ENCODE measurements at places on chromosomes 12 and 14.
A peak's percentile ranks its signal among the peaks of the same experiment; 100 is the strongest.

DNA sequence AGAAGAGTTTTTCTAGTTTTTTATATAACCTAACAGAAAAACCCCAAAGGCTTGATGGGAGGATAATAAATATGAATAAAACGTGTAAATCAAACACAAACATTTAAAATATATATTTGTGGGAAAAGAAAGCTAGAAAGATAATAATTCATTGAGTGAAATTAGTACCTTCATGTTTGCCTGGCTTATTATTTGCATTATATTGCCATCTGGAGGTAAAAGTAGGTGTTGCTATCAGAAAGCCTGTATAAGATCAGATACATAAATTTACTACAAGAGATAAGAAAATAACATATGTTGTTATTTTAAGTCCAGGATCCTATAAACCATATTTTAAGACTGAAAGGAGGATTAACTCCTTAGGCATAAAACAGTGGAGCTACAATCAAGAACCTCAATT lies 77.7 kb downstream of the NTS start:
- DNase-seq = no peak

GRCh38 chr12:131830914-131831571 lies 2.9 kb downstream of the MMP17 start:
- no peak for DNase-seq

GRCh38 chr14:92122761-92123160 lies 992 bp downstream of the CPSF2 start:
- no peak for DNase-seq

DNA sequence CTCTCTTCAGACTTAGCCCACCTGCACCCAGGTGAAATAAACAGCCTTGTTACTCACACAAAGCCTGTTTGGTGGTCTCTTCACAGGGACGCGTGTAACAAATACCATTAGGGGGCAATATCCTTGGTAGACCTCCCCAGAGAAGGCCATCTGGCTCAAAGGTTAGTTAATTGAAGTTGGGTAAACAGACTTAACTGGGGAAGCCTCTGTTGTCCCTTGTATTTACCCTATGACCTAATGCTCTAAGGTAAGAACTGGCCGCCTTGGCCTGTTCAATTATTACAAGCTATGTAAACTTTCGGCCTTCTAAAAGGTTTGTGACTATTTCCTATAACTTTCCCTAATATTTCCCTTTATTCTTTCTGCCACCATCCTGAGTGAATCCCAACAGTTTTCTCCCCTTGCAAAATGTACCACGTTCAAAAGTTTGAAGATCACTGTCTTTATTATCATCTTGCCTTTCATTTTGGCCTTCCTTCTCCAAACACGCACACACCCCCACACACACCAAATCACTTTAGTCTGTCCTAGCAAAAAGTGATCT lies 15.3 kb upstream of the LYZ start:
- no peak for DNase-seq

DNA sequence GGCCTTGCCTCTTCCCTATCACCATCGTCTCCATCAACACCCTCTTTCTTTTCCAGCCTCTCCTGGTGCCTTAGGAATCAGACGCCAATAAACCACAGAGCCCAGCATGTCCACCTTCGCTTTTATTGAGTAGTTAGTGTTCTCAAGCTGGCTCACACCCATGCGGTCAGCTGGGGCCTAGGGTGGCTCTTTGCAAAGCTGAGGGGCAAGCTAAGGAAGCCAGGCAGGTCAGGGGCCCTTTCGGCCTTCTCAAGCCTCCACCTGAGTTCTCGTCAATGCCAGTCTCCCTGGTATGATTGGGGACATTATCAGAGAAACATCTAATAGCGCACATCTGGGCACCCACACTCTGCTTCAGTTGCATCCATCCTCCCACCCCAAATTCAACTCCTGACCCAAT lies 737 bp upstream of the TEX52 start:
- DNase-seq = no peak

- DNase-seq = no peak
Measured at GRCh38 chr12:43764528-43764927, 5.8 kb downstream of the IRAK4 start.

DNA sequence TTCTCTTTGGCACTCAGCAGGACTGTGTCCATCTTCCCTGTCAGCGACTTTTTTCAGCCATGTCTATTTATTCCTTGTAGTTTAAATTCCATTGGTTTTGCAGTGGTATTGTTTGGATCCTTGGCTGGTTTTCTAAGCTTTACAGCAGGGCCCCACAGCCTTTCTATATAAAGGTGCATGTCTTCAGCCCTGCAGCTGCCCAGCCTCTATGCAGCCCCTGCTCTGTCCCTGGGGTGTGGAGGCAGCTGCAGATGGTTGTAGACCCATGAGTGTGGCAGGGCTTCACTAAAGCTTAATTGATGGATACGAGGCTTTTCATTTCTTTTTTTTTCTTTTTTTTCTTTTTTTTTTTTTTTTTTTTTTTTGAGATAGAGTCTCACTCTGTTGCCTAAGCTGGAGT lies 29.7 kb downstream of the SFSWAP start:
- no peak for DNase-seq

- DNase-seq = no peak
Measured at GRCh38 chr12:31876568-31877424, 82.4 kb upstream of the RESF1 start.

- no peak for DNase-seq
Measured at GRCh38 chr12:115210533-115211252, 526.7 kb upstream of the TBX3 start.

GRCh38 chr12:132766380-132767085 lies 4.9 kb upstream of the ANKLE2 start:
- DNase-seq = no peak

GRCh38 chr14:51684760-51685159 lies 33.0 kb downstream of the FRMD6 start:
- DNase-seq = no peak

DNA sequence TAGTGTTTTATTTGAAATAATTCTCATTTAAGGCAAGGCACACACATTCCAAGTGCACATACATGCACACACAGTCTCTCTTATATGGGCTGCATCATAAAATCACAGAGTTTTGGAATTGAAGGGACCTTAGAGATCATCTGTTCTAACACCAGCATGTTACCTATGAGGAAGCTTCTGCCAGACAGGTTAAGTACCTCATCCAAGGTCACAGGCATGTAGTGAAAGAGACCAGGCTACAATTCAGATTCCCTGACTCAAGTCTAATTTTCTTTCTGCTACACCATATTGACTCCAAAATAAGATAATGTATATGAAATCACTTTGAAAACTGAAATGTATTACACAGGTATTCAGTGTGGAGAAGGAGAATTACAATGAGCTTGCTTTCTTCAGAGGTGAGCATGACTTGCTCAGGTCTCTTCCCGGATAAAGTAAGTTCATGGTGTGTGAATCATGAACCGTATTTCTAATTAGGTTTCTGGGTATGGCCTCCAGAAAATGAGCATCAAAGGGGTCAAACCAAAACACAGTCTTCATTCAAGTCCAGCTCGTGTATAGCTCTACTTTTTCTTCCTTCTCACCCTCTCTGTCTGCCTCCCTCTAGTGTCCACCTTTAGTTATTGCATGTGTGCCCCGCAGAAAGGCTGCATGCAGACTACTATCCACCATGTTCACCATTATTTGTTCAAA lies 411.9 kb downstream of the FUT8 start:
- peak; percentile 83 for DNase-seq

DNA sequence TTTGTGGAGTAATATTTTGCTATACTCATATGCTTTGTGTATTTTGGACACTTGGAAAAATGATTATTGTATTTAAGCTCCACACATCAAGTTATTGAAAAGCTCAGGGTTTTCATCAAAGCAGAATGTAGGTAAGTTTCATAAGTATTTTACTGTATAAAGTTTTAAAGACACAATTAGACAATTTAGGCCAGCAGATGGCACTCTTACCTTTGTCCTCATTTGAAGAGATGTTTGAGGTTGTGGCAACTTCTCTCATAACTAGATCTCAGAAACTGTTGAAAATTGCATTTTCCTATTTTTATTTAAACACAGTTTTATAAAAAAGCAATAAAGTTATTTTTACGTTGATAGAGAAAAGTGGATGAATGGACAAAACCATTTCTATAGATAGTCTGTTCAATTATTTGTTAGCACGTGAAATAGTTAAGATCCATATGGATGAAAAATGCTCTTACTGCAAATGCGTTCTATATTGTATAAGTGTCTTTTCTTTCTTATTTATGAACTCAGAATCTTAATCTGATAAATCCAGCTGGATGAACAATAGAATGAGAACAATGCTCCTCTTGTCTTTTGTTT lies 300.0 kb downstream of the AEBP2 start:
- peak; percentile 41 for DNase-seq

- no peak for DNase-seq
Measured at GRCh38 chr12:130044991-130045621, 117.2 kb upstream of the FZD10 start.

GRCh38 chr12:80862531-80862930 lies 75.2 kb downstream of the LIN7A start:
- no peak for DNase-seq

- DNase-seq = no peak
Measured at GRCh38 chr12:2413301-2413700, 360.5 kb downstream of the CACNA1C start.

DNA sequence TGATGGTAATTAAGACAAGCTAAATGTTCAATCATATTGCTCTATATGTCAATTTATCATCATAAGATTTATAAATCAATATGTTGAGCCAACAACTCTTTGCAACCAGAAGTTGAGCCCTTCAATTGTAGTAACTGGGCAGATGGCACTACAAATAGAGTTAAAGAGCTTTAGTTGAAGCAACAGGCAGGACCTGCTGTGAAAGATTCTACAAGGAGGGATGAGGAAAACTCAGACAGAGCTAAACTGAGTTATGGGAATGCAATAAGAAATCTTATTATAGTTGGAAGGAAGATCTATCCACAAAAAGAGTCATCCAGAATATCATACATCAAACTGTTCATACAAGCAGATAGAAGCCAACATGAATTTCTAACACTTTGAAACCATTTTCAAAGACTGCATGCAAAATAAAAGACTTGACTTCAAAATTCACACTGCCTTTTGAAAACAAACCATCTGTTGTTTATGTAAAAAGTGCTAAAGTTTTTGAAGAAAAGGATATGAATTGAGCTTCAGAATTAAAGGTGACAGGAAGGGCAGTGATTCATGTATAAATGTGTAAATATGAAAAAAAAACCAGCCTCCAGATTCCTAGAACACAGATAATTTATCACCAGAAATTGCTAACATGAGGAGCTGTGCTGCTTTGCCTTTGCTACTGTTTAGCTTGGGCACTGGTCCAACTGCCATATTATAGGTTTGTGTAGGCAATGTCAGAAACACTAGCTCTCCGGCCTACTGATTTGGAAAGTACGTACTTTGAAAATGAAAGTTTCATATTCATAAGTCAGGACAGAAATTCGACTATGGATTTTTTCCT lies 133.2 kb downstream of the SLC35F4 start:
- DNase-seq = no peak

DNA sequence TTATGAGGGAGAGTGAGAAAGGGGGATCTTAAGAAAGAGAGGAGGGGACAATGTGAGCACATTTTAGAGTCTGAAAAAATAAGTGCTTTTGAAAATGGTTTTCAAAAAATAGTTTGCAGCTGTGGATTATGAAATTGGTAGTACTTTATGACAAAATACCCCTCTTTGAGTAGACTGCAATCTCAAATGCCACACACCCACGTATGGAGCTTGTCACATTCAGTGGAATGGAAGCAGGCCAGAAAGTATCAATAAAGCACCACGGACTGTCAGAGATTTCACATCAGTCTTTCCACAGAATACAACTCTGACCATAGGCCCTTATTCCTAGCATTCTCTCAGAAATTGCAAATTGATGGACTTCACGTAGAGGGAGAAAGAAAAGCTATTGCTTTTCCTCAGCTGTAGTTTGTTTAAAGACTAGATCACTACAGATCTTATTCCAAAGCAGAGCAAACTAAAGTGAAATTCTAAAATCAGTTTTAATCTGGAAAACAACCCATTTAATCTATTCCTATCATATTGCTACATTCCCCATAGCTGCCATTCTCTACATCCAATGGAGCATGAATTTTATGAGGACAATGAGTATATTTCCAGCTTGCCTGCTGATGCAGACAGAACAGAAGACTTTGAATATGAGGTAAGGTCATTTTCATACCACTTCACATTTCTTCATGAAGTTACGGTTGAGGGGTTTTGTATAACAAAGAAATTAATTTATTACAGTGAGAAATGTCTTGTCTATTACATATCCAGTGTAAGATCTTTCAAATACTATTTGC lies 321.3 kb downstream of the PDZRN4 start:
- DNase-seq = no peak

- no peak for DNase-seq
Measured at GRCh38 chr14:52023518-52023917, 34.2 kb downstream of the RTRAF start.

- no peak for DNase-seq
Measured at GRCh38 chr12:2231956-2232355, 179.2 kb downstream of the CACNA1C start.

- DNase-seq = no peak
Measured at GRCh38 chr12:6120796-6121473, 3.5 kb downstream of the VWF start.
